Activated CD8-positive, alpha-beta memory T cell treated with anti-CD3 and anti-CD28 coated beads, Interleukin-2, amount 10 ng/mL, durations not matched to agents 7 days and 5 days (primary cell): ENCODE measurements at places on chromosomes 13 and 19. TPM values are rescaled to one million over a fixed set of nuclear protein-coding genes. Genes with fewer than 3 reads are reported as not detected.

The PEAK3 gene
- 0.54 TPM for total RNA-seq

DNA sequence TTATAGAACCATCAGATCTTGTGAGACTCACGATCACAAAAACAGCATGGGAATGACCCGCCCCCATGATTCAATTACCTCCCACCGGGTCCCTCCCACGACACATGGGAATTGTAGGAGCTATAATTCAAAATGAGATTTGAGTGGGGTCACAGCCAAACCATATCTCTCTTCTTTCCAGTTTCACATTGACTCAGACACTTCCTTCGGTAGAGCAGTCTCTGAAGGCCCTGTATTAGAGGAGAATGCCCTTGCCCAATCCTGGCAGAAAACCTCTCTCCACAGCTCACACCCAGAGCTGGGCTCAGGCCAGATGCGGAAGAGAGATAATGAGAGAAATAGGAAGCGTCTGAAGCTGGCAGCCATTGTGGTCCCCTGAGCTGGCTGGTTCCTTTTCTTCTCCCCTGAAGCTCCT, 72.4 kb upstream of the CLDN10 start:
- H3K4me3 ChIP-seq, result no peak overlapping the region
- peaks cover 27% of the 10 kb centered on the region for H3K4me1 ChIP-seq
- peak; percentile 43 for DNase-seq
- H3K27me3 ChIP-seq, result peaks cover 7% of the 10 kb centered on the region

DNA sequence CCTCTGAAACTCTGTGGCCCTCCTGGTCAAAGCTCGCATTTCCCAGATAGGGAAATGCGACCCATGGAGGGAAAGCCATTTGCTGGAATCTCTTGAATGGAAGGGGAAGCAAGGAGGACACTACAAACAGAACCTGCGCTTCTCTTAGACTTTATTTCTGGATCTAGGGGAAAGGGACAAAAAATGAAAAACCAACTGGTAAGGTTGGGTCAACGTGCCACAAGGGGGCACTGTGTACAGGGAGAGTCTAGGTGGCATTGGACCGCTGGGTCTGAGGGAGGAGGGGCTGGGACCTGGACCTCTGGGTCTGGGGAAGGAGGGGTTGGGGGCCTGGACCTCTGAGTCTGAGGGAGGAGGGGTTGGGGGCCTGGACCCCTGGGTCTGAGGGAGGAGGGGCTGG, 5.0 kb downstream of the KLK4 start:
- peaks cover 38% of the 10 kb centered on the region for H3K27me3 ChIP-seq
- H3K27ac ChIP-seq, result no peak overlapping the region
- H3K36me3 ChIP-seq, result no peaks in the 10 kb centered on the region
- no peak overlapping the region for H3K4me3 ChIP-seq
- H3K4me1 ChIP-seq, result no peaks in the 10 kb centered on the region

DNA sequence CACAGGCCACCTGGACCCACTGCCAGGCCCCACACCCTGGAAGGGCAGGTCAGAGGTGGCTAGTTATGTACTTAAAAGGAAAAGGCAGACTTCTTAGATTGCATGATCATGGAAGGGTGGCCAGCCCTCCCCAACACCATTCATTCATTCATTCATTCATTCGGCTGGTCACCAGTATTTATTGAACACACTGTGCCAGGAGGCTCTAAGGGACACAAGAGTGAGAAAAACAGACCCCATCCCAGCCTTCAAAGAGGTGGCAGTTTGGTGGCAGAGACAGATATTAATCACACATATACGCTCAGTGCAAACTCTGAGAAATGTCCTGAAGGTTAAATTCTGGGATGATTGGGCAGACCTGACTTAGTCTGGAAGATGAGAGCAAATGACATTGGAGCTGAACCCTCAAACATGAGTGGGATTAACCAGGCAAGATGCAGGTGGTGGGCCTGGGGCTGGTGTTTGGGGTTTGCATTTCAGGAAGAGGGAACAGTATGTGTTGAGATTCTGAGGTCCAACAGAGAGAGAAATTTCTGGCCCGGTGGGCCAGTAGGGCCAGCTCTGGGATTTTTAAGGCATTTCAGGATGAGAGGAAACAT, 147.5 kb downstream of the ZNF536 start:
- H3K27me3 ChIP-seq, result no peaks in the 10 kb centered on the region
- DNase-seq, result no peak
- no peaks in the 10 kb centered on the region for H3K36me3 ChIP-seq
- H3K4me1 ChIP-seq, result no peaks in the 10 kb centered on the region

DNA sequence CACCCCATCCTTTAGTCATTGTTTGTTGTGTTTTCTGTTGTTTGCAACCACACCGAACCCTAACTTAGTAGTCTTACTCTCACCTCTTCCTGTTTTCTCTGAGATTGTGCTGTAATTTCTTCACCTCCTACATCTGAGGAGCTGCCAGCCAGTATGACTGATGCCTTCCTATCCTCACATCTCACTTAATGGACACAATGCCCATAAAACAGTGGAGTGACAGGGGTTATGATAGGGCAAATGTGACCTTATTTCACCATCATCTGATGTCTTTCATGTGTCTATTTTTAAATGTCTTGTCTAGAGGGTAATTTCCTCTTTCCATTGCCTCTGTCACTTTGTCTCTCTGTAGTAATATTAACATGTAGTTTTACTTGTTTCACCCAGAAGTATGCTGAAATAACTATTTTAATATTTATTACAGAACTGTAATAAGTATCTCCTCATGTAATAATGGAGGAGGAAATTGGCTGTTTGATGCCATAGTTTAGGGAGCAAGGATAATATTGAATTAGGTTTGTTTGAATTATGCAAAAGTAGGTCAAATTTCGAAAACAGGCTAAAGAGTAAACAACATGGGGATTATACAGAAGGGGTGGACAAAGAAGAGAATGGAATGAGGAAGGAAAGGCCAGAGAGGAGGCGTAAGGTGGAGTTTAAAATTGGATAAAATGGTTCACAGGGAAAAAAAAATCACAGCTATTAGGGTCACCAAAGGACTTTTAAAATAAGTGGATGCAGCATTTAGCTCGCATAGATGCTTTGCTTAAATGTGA, 103.5 kb upstream of the SPRY2 start:
- DNase-seq, result no peak
- no peaks in the 10 kb centered on the region for H3K27me3 ChIP-seq
- H3K27ac ChIP-seq, result no peak overlapping the region
- no peak overlapping the region for H3K4me3 ChIP-seq
- no peaks in the 10 kb centered on the region for H3K4me1 ChIP-seq

GRCh38 chr13:99860745-99861144, 110.8 kb downstream of the ZIC5 start:
- H3K27me3 ChIP-seq, result peaks cover 62% of the 10 kb centered on the region
- no peak overlapping the region for H3K27ac ChIP-seq
- peaks cover 24% of the 10 kb centered on the region for H3K4me1 ChIP-seq
- H3K4me3 ChIP-seq, result no peak overlapping the region
- peaks cover 2% of the 10 kb centered on the region for H3K36me3 ChIP-seq
- DNase-seq, result no peak

GRCh38 chr19:3057275-3057714, 5.0 kb downstream of the TLE5 start:
- H3K4me3 ChIP-seq, result no peak overlapping the region
- peaks cover 25% of the 10 kb centered on the region for H3K4me1 ChIP-seq
- no peak for DNase-seq
- peaks cover 39% of the 10 kb centered on the region for H3K36me3 ChIP-seq
